Naive thymus-derived CD8-positive, alpha-beta T cell (primary cell): ENCODE measurements at places on chromosomes 5 and 9.

- no peak for DNase-seq
These were observed 384.8 kb upstream of the MEF2C start for GRCh38 chr5:89267788-89268187.

DNA sequence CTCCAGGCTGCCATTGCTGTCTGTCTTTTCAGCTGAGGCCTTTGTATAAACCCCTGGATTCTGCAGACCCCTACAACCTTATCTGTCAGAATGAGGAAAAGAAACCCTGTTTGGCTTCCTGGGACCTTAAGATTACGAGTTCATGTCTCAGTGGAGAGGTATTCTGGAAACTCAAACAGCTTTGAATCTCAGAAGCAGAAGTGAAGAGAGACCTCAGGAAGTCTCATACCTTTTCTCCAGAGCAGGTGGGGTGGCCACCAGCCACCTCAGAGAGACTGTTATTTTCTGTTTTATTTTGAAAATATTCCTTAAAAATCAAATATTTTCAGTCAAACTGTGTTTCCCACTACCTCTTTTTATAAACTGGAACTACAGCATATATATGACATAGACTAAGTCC is 457.5 kb downstream of the TMEM232 start:
- DNase-seq = no peak

DNA sequence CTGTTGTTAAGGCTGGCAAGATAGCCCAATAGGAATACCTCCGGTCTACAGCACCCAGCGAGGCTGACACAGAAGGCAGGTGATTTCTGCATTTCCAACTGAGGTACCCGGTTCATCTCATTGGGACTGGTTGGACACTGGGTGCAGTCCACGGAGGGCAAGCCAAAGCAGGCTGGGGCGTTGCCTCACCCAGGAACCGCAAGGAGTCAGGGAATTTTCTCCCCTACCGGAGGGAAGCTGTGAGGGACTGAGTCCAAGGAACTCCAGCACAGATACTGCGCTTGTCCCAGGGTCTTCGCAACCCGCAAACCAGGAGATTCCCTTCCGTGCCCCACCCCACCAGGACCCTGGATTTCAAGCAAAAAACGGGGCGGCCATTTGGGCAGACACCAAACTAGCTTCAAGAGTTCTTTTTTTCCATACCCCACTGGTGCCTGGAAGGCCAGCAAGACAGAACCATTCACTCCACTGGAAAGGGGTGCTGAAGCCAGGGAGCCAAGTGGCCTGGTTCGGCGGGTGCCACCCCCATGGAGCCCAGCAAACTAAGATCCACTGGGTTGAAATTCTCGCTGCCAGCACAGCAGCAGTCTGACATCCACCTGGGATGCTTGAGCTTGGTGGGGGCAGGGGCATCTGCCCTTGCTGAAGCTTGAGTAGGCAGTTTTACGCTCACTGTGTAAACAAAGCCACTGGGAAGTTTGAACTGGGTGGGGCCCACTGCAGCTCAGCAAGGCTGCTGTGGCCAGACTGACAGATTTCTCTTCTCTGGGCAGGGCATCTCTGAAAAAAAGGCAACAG is 647.2 kb downstream of the BNC2 start:
- no peak for DNase-seq

DNA sequence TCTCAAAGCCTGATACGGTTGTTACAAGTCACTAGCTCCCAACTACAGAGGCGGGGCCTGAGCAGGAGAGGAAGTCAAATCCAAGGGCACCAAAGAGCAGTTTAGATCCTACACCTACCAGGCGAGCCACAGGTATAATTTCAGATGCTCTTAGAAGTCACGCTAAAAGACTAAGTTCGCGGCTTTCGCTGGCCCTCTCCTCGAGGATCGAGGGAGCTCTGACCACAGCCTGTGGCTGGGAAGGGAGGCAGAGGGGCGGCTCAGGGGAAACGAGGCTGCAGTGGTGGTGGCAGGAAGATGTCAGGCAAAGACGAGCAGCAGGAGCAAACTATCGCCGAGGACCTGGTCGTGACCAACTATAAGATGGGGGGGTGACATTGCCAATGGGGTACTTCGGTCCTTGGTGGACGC is 48.6 kb downstream of the SEMA4D start:
- no peak for DNase-seq

DNA sequence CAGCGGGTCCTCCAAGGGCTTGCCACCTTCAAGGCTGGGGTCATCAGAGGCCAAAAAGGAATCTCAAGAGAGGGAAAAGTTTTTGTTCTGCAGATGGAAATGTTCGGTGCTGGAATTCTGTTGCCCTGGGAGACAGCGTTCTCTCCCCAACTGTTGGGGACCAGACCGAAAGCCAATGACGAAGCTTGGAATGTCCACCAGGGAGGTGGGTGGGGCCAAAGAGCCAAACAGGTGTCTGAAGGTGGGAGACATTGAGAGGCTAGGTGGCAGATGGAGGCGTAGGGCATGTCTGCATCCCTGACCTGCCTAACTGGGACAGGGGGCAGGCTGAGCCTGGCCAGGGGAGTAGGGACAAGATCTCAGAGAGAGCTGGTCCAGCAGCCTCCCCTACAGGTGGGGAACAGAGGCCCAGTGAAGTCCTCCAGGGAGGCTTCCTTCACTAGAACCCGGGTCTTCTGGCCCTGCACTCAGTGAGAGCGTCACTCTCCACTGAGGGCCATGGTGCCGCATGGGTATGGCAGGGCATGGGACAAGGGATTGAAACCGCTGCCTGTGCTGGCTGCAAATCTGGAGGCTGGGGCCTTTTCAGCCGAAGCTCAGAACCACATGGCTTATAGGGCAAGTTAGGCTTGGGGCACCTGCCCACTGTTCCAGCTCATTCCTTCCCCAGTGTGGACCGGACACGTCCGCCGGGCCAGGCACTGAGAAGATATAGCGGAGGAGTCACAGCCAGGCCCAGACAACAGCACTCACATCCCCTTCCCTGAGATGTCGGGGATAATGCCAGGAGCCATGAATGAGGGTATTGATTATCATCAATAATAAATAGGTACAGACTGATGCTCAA is 5.0 kb upstream of the FAM78A start:
- DNase-seq = no peak

DNA sequence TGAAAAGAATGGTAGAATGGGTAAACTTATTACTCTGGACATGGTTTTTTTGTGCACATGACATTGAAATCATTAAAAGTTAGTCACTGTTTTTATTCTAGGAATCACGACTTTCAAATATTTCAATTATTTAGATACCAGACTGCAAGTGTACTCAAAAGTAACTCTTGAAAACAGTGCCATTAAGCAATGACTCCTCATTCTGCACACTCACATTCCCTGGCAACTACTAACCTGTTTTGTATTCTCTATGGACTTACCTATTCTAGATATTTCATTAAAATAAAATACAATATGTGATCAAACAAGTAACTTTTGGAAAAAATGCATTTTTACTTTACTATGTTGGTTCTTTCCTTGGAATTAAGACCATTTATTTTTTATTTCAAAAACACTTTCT is 607.0 kb downstream of the PDE4D start:
- no peak for DNase-seq

DNA sequence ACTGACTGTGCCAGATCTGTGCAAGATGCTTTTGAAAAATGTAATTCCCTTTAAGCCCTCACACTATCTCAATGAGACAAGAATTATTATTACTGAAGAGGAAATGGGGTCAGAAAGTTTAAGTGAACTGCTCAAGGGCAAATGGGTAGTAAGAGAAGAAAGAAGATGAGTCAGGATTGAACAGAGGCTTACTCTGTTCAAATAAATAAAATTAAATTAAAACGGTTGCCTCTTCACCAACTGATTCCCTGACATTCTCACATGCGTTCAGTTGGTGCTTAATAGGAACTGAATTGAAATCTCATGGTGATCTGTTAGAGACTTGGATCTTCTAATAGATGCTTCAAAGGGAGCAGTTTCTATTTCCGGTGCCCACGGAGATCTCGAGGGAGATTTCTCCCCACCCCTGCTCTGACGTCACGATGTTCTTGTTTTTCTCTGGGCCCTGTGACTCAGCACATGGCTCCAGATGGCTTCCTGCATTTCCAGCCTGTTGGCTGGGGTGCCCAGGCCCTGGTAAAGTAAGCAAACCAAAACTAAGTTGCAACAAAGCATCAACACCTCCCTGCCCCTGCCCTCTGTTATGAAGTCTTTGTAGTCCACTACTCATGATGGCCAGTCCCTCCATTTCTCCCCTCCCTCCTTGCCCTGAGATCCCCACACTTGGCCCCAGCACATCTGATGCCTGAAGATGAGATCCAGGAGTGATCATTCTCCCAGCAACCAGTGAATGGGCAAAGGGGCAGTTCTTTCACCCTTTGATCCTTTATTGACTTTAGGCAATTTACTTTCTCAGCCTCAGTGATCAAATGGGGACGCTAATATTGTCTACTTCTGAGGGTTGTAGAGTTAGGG is 106.1 kb upstream of the CPEB4 start:
- DNase-seq = peak; percentile 20

- DNase-seq = peak; percentile 19
These were observed 15.3 kb downstream of the MYMK start for GRCh38 chr9:133509179-133510083.

- DNase-seq = no peak
These were observed 138.8 kb upstream of the COL5A1 start for GRCh38 chr9:134502809-134503211.

GRCh38 chr9:9142001-9142400 is 1342.4 kb upstream of the DMAC1 start:
- DNase-seq = no peak

- no peak for DNase-seq
These were observed 10.3 kb downstream of the FOXE1 start for GRCh38 chr9:97863314-97863713.

DNA sequence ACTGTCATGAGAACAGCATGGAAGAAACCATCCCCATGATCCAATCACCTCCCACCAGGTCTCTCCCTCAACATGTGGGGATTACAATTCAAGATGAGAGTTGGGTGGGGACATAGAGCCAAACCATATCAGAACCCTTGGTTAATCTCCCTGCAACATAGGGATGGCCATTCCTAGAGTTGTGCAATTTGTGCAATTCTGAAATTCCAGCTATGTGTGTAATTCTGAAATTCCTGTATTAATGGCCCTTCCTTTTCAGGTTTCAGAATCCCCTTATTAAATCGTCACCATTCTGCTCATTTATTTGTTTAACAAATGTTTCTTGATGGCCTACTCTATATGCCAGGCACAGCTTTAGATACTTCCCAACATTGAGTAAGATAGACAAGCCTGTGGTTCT is 282.6 kb downstream of the SMARCA2 start:
- DNase-seq = no peak

DNA sequence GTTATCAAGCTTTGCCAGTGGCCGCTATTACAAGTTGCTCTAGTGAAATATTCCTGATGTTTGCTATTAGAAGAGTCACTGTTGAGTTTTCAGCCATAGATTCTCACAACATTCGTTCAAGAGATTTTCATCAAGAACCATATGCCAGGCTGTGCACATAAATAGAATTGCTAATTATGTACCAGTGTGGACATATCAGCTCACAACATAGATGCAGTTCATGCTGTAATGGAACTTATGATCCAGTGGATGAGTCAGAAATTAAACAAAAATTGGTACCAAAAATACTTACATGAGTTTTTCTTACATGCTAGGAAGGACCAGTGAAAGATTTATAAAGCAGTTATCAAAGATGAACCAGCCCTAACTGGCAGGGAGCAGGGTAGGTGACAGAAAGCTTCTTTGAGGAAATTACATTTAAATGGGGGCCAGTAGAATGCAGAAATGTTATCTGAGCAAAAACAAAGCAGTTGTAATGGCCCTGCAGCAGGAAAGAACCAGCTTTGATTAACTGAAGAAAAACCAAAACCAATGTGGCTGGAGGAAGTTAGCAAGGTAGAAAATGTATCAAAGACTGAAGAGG is 404.2 kb downstream of the DNAH5 start:
- no peak for DNase-seq

GRCh38 chr5:146564007-146564762 is 48.2 kb upstream of the GPR151 start:
- DNase-seq = no peak
